ENCODE measurements at places on chromosomes 12 and 14.

DNA sequence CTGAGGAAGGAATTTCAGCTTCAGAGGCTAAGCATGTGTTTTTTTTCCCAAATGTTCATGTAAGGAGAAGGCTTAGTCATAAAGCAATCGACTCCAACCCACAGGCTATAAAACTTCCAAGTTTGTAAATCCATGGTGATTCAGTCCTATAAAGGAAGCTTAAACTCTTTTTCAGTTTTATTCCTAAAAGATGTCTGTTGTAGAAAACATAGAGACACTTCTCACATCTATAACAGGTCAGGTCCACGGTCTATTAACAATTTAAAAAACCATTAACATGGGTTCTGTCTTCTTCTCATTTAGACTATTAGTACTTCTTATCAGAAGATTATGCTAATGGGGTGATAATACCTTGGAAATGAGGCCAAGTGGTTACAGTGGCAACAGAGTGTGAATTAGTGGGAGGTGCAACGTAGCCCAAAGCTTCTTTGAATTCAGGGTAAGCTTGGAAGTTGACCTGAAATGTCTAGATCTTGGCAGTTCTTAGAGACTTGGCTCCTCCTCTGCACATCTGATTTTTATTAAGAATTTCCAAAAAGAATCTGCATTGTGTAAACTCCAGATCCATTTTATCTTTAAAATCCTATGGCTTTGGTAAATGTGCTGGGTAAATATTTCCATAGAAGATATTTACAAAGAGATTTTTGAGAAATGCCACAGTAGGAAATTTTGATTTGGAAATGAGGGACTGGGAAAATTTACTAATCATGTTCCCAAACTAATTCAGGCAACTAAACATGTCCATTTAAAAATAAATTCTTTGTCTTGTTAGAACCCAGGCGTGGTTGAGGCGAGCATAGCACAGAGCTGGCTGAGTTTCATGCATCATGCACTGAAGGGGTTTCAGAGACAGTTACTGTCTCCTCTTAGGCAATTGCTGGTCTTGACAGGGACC is 86.4 kb downstream of the EML1 start:
- peak; percentile 56 for DNase-seq

DNA sequence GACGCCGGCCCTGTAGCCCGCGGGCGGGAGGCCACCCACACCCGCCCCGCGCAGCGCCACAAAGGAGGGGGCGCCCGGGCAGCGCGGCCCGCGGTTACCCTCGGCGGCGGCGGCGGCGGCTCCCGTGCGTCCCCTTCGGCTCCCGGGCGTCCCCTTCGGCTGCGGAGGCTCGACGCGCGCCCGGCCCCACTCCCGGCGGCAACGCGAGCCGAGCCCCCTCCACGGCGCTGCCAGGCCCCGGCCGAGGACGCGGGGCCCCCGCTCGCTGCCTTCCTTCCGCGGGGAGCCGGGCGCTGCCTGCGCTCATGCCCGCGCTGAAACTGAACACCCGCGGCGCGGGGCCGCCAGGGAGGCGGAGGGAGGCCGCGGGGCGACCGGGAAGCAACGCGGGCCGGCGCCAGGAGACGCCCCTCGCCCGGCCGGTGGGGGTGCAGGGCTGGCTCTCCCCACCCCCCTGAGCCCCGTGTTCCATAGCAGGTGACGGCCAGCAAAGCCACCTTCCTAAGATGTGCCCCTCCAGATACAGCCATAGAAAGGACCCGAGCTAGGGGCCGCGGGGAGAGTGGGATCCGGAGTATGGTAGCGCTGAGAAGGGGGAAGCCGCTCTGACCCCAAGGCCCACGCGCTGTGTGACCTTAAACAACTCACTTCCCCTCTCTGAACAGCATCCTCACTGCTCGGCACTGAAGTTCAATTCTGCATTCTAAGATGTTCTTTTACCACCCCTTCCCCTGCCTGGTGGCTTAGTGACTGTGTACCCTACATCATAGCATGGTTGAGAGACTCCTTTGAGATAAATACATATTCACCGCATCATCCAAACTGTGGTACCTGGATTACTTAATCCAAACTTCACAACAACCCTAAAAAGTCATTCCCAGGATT is 42.8 kb downstream of the KDM2B start:
- no peak for DNase-seq

DNA sequence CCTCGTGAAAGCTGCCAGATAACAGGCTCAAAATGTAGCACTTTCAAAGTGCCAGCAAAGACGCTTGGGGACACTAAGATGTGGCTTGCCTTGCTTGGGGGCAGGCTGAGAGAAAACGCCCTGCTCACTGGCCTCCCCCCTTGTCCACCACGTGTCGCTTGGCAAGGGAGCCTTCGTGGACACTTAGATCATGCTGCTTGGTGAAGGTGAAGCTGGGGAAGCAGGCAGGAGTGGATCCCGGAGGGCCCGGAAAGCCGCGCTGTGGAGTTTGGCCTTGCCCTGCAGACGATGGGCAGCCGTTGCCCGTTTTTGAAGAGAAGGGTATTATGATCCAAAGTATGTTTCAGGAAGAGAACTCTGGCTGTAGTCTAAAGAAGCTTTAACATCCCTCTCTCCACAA is 53.4 kb upstream of the BDKRB2 start:
- DNase-seq: no peak

DNA sequence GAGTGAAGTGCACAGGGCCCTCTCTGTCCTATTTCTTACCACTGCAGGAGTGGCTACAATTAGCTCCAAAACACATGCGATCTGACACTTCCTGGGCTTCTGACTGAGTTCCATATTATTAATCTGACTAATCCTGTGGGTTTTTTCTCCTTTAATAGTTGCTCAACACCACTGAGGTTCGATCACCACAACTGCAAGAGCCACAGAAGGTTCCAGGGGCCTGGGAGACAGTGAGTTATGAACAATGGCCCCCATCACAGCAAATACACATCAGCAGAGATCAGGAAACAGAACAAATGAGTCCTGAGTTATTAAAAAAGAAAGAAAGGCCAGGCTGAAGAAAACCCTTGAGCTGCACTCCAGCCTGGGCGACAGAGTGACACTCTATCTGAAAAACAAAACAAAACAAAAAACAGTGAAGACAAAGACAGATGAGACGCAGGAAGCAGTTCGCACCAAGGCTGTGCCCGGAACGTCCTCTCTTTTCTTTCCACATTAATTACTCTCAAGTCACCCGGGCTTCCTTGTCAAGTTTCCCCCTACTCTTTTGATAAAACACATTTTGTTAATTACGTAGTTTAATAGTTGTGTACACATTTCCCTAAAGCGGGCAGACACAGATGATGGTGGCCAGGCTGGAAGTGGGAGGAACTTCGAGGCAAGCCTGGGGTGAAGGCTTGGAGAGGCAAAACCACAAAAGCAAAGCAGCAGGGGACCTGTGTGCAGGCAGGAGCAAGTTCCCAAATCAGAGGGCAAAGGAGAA is 42.7 kb downstream of the CDC42BPB start:
- DNase-seq: no peak

- peak; percentile 10 for DNase-seq
Observed at GRCh38 chr14:63276492-63277342, 42.0 kb downstream of the GPHB5 start.

- no peak for DNase-seq
Observed at GRCh38 chr12:122167356-122167925, 6.6 kb downstream of the IL31 start.

Measured in skeletal muscle cell (primary cell).